Smooth muscle cell of bladder (primary cell): ENCODE measurements at places on chromosomes 2 and 18. TPM values are rescaled to one million over a fixed set of nuclear protein-coding genes. Genes with fewer than 3 reads are reported as not detected.

IL37 gene
- total RNA-seq = not detected in 2 replicates

SPR gene
- total RNA-seq = 23.5 and 36.6 TPM in 2 replicates

KCNG2 gene
- 1.3 and 4.7 TPM in 2 replicates for total RNA-seq

ABCB6 gene
- 32.1 and 67.8 TPM in 2 replicates for total RNA-seq

INHA gene
- total RNA-seq = 0.28 and 0.46 TPM in 2 replicates

MYL1 gene
- not detected in 2 replicates for total RNA-seq
